ENCODE measurements at places on chromosomes 3 and 15.

DNA sequence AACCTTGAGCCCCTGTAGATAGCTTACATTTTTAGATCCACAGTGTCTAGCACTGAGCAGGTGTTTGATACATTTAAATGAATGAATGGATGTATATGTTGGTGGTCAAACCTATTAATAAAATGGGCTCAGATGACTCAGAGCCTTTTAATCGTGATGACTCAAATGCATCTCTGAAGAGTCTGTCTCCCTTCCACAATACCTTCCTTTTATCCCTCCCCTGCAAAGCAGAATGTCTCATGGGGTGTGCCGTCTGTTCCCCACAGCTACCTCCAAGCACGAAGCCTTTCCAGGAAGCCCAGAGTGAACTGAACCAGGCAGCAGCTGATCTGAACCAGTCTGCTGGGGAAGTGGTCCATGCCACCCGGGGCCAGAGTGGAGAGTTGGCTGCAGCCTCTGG lies 303.5 kb upstream of the TPM1 start:
- no peak for DNase-seq

GRCh38 chr3:138124706-138125355 lies 7.4 kb downstream of the A4GNT start:
- DNase-seq: no peak

GRCh38 chr3:24526640-24527212 lies 32.1 kb upstream of the THRB start:
- no peak for DNase-seq

GRCh38 chr3:129386984-129387383 lies 41.5 kb downstream of the EFCAB12 start:
- no peak for DNase-seq

GRCh38 chr3:187750006-187750512 lies 4.8 kb upstream of the BCL6 start:
- DNase-seq: no peak

DNA sequence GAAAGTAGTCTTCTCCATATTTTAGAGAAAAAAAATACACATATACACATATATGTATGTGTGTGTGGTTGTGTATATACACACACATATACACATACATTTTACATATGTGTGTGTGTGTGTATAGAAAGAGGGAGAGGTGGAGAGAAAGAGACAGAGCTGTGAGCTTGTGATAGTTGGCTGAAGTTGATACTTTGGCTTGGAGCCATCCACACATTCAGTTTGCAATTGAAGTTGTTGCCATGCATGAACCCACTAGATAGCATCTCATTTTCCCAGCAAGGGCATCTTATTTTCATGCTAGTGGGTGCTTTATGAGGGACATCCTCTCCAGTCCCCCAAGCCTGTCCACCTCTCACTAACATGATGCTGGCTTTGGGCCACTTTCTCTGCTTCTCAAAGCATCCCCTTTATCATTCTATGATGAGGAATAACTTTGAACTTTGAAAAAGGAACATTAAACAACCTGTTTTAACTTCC lies 228.6 kb downstream of the ZNF621 start:
- no peak for DNase-seq

GRCh38 chr3:105793040-105793439 lies 75.8 kb downstream of the CBLB start:
- DNase-seq: no peak

DNA sequence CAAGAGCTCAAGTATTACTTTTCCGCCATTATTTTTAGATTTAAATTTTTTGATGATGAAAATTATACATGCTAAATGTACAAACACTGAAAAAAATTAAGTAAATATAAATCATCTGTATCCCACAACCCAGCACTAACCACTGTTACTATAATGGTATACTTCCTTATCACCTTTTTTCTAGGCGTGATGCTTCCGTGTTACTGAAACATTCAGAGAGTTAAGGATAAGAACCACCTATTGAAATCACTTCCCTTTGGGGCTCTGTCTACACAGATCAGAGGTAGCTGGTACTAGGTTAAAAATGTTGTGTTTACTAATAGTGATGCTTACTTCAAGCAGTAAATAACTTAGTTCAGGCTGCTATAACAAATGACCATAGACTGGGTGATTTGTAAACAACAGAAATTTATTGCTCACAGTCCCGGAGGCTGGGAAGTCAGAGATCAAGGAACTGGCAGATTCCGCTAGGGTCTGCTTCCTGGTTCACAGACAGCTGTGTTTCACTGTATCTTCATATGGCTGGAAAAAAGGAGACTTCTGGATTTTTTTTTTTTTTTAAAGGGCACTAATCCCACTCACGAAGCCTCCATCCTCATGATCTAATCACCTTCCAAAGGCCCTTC lies 6.4 kb downstream of the SNX4 start:
- no peak for DNase-seq
